NB4 (cell line): ENCODE measurements at places on chromosomes 2 and 18.

DNA sequence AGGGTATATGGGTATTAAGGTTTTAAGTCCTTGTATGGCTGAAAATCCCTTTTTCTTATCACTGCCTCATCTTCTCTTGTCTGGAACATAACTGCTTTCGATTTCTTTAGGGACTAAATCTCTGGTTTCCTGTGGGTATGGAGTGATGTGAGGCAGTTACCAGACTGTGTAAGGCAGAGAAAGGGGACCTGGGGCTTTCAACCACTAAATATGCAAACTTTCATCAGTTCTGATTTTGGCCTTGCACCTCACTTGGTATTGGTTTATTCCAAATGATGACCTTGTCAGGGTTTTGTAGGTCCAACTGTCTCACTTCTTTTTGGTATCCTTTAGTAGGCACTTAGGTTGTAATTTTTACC lies 9.3 kb downstream of the MAP4K4 start:
- DNase-seq: no peak

GRCh38 chr2:201353116-201353515 lies 4.0 kb downstream of the FLACC1 start:
- no peak for DNase-seq

DNA sequence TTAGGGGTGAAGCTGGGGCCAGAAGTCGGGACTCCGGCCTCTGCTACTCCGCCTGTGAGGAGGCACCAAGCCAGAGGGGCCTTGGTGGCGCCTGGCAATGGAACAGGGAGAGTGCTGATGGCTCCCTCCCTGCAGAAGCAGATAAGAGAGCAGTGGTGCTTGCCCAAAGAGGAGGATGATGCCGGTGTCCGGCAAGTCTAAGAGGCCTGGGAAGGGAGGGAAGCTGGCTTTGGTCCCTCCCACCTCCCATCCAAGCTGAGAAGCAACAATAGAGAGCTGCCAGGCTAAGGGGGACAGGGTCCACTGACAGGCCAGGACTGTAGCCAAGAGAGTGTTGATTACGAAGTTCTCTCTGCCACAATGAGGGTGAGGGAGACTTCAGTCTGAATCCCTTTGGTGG lies 479.5 kb downstream of the TNS1 start:
- DNase-seq: no peak

DNA sequence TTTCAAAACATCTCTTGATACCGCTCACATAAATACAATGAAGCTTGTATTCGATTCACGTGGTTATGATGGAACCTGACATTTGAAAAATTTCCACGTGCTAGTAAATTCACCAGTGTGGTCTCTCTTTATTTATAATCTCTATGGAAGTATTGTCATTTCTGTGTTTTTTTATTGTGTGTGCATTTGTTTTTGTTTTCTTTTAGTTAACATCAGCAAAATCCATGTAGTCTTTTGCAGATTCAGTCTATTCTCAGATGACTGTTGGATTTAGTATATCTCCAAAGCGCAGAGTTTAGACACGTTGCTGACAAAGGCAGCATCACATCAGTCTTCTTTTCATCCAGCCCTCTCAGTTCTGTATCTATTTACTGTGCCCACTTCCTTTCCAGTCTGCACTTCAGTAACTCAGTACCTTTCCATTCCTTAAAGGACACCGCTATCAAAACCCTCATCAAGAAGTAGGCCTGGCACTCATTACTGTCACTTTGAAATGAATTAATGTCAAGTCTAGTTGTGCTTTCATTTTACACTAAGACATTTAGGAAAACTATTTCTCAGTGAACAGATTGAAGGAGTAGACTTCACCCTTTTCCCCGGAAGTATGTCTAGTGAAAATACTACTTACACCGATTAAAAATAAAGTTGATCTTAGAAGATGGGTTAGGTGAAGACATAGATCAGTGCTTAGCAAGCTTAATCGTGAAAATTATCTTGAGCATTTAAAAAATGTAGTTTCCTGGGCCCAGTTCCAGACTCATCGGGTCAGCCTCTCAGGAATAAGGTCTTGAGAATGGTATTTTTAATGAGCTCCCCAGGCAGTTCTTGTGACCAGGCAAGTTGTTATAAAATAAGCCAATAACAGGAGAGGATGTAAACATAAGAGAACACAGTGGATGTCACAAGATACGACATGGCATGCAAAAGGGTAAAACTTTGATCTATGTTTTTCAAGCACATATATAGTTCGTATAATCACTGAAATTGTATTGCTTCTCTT lies 506.8 kb upstream of the ZEB2 start:
- DNase-seq: no peak

GRCh38 chr18:51009072-51009471 lies 20.9 kb upstream of the SMAD4 start:
- DNase-seq: peak; percentile 59

DNA sequence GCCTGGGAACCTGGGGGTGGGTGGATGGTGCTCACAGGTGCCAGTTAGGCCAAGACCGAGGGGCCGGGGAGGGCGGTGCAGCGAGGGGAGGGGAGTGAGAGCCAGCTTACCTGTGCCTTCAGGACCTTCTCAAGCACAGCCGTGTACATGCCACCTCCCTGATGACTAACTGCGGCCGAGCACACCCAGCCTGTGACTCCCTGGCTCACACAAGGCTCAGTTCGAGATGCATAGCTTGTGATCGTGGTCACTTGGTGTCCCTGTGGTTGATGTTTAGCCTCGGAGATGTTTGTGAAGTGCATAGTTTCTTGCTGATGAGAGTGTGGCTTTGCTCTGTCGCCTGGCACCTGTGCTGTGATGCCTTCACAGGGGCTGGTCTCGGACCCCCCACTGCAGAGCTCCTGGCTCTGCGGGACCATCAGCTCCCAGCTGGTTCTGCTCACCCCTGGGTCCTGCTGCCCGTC lies 84.5 kb upstream of the ODC1 start:
- no peak for DNase-seq

DNA sequence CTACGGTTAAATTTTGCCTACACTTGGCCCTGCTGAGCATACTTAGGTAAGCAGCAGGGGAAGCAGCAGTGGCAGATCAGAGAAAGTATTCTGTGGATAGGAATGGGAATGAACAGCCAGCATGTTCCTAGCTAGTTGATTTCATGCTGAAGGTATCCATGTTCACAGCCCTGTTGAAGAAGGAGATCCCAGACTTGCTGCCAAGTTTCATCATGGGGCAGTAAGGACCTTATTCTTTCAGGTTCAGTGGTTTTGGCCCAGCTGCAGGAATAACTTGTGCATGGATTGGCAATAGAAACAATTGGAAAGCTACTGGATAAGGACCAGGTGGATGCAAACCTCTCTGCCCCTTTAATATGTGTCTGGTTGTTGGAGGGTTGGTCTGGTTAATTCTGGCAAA lies 98.2 kb upstream of the TMEM178A start:
- DNase-seq: no peak

- DNase-seq: peak; percentile 34
Observed at GRCh38 chr2:179751163-179751809, 110.1 kb downstream of the ZNF385B start.

DNA sequence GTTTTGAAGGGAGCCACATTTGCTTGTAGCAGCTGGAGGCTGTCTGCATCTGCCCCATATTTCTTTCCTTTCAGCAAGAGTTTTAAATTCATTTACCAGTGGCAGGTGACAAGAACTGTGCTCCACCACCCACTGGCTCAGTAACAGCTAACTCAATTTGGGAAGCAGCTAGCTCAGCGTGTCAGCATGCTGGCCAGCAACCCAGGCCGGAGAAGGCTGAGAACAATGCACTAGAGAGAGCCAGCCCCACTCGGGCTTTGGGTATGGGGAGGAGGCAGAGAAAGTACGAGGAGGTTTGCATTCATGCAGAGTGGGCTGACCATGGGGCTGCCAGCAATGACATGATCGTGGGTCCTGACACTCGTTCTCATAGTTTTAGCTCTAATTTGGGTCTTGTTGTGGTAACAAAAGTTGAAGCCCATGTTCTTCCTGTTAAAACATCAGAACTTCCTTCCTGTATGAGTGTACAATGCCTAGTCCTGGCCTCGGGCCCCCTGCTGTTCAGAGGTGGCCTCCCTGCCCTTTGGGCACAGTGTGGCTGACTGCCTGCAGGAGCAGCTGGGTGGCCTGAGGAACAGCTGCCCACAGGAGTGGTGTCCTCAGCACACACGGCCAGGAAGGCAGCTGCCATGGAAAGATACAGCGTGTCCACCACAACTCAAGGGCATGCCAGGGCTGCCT lies 23.0 kb downstream of the CDC42EP3 start:
- peak; percentile 78 for DNase-seq

DNA sequence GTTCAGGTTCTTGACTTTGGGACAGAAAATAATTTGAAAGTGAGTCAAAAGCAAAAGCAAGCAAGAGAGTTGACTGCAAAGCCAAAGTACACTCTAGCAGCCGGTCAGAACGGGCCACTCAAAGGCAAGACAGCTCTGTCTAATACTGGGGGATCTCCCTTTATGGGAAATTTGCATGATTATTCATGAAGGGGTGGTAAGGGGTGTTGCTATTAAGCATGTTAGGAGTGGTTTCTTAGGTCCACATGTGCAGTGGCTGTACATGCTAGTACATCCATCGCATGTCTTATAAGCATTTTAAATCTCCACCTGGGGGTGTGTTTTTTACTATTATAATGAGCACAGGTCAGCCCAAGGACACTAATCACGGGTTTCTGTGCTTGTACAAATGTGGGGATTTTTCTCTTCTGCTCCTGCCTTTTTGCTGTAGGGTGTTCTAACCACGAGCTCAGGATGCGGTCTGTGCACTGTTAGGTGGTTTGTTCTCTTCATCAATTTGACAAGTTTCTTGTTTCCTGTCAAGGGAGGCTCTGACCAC lies 60.2 kb upstream of the SPP2 start:
- DNase-seq: no peak

DNA sequence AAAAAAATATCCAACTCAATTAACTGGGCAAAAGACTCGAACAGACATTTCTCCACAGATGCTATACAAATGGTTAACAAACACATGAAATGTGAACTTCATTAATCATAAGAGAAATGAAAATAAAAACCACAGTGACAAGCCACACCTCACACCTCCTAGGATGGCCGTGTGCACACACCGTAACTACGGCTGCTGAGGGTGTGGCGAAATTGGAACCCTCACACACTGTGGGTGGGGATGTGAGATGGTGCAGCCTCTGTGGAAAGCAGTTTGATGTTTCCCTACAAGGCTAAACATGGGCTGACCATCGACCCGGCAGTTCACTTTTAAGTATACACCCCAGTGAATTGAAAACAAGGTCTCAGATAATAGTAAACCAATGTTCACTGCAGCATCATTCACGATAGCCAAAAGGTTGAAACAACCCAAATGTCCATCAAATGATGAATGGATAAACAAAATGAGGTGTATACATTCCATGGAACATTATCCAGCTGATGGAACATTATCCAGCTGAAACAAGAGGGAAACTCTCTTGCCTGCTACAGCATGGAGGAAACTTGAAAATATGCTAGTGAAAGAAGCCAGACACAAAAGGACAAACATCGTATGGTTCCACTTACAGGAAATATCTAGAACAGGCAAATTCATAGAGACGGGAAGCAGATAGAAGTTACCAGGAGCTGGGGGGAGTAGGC lies 32.2 kb downstream of the ZAP70 start:
- no peak for DNase-seq

DNA sequence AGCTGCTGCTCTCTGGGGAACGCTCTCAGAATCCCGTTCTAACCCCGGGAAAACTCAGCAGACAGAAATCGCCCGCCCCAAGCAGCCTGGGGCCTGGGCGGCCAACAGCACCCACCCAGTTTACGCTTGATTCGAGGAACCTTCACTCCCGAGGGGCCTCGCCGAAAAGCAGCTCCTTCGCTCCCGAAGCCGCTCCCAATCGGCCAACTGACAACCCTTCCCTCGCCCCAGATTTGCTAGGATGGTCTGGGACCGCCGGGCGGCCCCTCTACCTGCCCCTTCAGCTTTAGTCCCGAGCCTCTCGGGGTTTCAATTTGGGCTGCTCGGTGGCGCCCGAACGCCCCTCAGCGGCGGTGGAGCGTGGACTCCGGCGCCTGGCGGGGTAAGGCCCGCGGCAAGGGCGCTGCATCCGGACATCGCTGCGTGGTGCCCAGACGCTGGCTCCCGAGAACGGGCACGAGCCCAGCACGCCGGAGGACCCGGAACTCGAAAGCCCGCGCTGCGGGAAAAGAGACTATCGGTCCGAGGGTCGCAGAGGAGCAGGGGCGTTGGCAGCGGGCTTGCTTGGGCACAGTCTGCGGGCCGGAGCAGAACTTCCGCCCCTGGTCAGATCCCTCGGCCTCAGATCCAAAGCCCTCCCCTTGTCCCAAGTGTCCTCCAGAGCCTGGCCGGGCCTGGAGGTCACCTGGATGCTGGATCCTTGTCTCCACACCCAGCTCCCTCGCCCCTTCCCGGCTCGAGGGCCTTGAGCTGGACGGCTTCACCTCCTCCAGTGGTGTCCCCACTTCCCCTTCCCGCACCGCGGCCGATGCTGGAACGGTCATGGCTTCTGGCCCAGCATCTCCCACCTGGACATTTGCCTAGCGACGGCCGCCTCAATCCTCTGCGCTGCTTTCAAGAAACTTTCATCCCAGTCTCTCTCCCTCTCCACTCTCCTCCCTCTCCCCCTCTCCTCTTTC lies 3.0 kb upstream of the OTX1 start:
- DNase-seq: peak; percentile 51

DNA sequence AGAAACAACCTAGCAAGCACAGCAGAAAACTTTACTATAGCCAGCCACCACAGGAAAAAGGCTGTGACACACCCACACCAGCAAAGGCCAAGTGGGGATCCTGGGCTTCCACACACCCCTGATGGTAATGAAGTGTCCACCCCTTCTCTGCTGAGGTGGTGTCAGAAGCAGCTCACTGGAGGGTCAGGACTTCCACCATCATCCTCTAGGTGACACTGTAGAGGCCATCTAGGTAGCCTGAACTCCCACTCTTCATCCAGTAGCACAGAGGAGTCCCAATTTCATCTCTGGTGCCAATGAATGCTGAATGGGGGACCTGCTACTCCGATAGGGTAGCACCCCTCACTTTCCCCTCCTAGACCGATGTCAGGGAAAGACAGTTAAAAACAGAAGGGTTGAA lies 1544.4 kb downstream of the LRP1B start:
- peak; percentile 48 for DNase-seq

DNA sequence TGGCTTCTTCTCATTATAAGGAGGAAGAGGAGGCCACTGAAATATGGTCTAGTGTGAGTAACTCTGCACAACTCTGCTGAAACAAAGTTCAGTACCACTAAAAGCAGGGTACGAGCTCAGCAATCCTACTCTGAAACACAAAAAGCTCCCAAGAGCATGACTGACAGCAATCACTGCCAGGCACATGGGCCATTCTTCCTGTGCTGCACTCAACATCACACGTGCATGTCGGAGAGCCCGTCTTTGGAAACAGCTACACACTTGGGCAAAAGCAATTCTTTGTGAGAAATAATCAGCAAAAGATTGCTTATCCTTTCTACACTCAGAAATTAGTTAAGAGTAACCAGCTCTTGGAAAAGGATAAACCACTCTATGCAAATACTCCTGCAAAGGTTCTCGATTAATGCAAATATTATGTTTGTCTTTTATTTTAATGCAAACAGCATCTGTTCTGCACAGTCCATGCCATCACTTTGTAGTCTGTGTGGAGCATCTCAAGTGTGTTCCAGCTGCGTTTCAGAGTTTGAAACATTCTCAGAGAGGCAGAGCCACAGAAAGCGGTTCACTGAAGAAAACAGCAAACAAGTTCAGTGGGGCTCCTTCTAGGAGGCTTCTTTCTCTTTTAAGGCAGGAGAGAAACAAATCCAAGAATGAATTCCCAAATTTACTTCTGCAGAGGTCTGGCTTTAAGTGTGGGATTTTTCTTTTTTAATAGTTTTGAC lies 145.0 kb downstream of the HDAC4 start:
- DNase-seq: no peak
